Bronchial epithelial cell (primary cell): ENCODE measurements at places on chromosomes 16 and 17. TPM values are rescaled to one million over a fixed set of nuclear protein-coding genes. Genes with fewer than 3 reads are reported as not detected.

MT1B gene
- not detected in 2 replicates for total RNA-seq

BCAR1 gene
- total RNA-seq = 32.5 and 44.2 TPM in 2 replicates

HSF5 gene
- under 0.01 TPM in 1 of 2 replicates, not detected in the other for total RNA-seq

HS3ST3A1 gene
- total RNA-seq = 0.13 and 0.53 TPM in 2 replicates

RABEP2 gene
- 20.3 and 30.0 TPM in 2 replicates for total RNA-seq

SPATA32 gene
- under 0.01 TPM in 1 of 2 replicates, not detected in the other for total RNA-seq

CNGB1 gene
- under 0.01 and 0.26 TPM in 2 replicates for total RNA-seq

PERCC1 gene
- not detected in 2 replicates for total RNA-seq

ERCC4 gene
- total RNA-seq = 3.9 and 5.5 TPM in 2 replicates

SRCIN1 gene
- total RNA-seq = under 0.01 and 0.64 TPM in 2 replicates

FBXL16 gene
- total RNA-seq = 0.53 and 0.64 TPM in 2 replicates

COG8 gene
- 18.2 and 18.7 TPM in 2 replicates for total RNA-seq

SLC9A5 gene
- 0.26 TPM in 2 replicates for total RNA-seq
